Activated CD8-positive, alpha-beta memory T cell treated with anti-CD3 and anti-CD28 coated beads for 4 hours (primary cell): ENCODE measurements at places on chromosomes 1 and 21.

GRCh38 chr21:18041012-18041411 is 203.6 kb upstream of the CHODL start:
- DNase-seq: no peak

GRCh38 chr1:185821612-185822385 is 87.6 kb downstream of the HMCN1 start:
- no peak for DNase-seq

- no peak for DNase-seq
These were observed 176.9 kb upstream of the LMO4 start for GRCh38 chr1:87151500-87152421.

DNA sequence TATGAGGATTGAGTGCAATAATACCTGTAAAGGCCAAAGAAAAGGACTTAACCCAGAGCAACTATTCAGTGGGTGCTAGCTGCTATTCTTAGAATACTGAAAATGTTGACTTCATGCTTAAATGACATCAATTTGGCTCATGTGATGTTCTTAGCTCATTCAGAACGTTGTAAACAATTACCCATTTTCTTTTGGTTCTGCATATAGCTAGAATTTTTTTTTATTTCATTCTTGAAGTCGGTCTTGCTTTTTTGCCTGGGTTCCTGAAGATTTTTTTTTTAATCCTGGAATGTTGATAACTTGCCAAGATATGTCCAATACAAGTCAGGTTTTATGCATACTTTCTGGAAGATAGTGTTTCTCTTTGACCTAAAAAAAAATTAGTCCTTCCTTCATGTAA is 772.0 kb downstream of the LTN1 start:
- no peak for DNase-seq

GRCh38 chr21:46195595-46196195 is 11.4 kb upstream of the SPATC1L start:
- no peak for DNase-seq

DNA sequence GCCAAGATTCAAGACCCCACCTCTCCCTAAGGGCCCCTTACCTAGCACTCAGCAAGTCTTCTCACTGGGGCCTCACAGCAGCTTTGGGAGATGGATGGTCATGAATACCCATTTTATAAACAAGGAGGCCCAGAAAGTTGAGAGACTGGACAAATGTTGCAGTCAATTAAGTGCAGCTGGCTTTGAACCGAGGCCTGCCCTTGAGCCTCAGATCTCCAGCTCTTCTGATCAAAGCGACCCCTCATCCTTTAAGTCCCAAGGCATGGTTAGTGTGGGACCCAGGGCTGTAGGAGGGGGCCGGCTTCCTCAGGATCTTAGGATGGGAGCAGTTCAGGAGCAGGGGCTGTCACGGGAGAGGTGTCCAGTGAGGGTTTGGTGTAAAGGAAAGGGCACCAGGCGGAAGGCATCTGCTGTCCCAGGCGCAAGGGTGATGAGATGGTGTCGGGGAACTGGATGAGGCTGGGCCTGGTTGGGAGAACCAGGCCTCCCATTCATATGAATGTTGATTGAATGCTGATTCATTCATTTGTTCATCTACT is 5.1 kb upstream of the MTFR1L start:
- no peak for DNase-seq

DNA sequence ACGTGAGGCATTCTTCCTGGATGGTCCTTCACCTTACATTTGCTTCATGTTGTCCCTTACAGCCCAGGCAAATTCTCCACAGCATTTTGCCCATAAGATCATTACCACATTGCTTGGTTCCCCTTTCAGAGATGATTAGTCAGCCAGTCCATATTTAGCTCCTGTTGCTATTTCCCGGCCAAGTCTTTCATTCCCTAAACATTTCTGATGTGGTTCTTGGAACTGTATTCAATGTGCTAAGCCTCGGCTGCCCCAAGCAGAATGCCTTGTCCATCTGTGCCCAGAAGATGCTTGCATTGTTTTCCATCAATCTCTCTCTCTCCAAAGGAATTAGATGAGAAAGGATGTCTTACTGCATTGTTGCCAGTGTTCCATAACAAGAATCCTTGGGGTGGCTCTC is 420.9 kb upstream of the CAMK1G start:
- no peak for DNase-seq

DNA sequence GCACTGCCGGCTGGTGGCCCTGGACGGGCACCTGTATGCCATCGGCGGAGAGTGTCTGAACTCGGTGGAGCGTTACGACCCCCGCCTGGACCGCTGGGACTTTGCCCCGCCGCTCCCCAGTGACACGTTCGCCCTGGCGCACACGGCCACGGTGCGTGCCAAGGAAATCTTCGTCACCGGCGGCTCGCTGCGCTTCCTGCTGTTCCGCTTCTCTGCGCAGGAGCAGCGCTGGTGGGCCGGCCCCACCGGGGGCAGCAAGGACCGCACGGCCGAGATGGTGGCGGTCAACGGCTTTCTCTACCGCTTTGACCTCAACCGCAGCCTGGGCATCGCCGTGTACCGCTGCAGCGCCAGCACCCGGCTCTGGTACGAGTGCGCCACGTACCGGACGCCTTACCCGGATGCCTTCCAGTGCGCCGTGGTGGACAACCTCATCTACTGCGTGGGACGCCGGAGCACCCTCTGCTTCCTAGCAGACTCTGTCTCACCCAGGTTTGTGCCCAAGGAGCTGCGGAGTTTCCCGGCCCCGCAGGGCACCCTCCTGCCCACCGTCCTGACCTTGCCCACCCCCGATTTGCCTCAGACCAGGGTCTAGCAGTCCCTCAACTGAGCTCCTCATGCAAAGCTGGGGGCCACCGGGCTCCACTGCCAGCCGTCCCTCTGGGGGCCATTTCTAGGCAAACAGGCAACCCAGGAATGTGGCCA is 2.1 kb downstream of the KLHDC7A start:
- no peak for DNase-seq

DNA sequence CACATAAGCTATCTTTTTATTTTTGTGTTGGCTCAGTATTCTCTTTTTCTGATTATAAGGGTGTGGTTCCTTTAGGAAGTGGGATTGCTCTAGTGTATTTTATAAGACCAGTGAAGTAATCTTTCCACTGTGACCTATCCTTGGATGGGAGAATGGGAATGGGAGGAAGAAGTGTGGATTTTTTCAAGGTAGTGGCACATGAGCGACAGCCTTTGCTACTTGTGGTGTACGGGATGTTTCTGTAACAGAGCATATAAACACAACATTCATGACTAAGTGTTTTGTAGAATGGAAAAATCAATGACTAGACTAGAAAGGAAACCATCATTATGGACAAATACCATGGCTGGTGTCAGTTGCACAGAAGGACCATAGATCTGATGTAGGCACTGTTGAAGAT is 209.6 kb downstream of the GIPC2 start:
- no peak for DNase-seq

DNA sequence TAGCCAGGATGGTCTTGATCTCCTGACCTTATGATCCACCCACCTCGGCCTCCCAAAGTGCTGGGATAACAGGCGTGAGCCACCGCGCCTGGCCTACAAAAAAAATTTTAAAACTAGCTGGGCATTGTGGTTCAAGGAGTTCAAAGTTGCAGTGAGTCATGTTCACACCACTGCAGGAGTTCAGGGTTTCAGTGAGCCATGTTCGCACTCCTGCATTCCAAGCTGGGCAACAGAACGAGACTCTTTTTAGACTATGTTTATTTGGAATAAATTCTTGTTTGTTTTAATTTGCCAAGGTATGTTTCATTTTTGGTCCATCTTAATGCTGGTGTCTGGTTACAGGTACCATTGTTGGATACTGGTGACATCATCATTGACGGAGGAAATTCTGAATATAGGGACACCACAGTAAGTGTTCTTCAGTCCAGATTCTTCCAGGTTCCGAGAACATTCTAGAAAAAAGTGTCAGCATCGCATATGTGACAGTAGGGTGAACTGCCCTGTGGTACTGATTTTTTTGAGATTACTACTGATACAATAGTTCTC is 3.9 kb downstream of the PGD start:
- DNase-seq: no peak

GRCh38 chr1:232486454-232487207 is 143.3 kb downstream of the SIPA1L2 start:
- DNase-seq: no peak

DNA sequence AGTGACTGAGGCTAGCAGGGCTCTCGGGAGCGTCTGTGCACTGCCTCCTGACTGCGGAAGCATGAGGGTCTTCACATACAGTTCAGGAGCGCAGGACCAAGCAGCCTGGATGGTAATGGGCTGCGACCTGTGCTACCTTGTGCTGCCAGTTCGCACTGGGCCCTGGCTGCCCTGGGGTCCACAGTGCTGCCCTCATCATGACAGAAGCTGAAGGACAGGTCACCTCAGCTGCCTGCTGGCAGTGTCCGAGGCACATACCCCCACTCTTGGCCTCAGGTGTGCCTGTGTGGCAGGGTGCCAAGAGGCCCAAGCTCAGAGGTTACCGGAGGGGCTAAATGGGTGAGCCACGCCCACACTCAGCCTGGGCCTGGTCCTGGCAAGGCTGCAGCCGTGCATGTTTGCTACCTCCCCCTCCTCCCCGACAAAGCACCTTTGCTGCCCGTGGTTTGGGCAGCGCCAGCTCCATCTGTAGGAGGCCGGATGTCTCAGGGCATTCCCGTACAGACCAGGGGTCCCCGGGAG is 4.4 kb downstream of the JMJD4 start:
- DNase-seq: no peak
